Activated CD4-positive, CD25-positive, alpha-beta regulatory T cell treated with anti-CD3 and anti-CD28 coated beads, Interleukin-2, amount 50 U/mL, for 24 hours (primary cell): ENCODE measurements at places on chromosomes 11 and 22.

GRCh38 chr22:18104566-18104965 lies 6.0 kb upstream of the TUBA8 start:
- no peak for ATAC-seq

GRCh38 chr11:70477609-70478008 lies 79.3 kb downstream of the CTTN start:
- no peak for ATAC-seq

- no peak for ATAC-seq
Observed at GRCh38 chr22:45673482-45674175, 2.0 kb downstream of the ATXN10 start.

DNA sequence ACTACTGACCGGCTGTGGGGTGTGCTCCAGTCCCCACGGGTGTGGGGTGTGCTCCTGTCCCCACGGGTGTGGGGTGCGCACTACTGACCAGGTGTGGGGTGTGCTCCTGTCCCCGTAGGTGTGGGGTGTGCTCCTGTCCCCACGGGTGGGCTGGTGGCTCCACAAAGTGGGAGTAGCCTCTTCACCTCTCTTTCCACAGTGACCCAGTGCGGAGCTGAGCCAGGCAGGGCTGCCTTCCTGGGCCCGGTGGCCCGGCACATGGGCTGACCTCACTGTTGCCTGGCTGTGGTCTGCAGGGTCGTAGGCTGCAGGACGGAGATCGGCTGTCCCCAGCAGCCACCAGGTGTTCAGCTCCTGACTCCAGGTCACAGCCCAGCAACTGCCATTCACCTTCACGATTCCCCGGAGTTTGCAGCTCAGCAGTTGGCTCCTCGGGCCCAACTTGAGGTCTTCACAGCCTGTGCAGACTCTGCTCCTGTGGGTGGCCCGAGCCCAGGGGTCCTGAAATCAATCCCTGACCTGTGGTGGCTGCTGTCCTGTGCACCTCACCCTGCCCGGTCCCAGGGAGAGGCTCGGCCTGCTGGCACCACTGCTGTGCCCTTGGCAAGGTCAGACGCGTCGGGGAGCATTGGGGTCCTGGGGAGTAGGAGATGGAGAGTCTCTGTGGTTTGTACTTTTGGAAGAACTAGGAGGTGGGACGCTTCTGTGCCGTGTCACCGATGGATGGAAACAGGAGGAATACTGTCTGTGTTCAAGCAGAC lies 414.3 kb downstream of the TBC1D22A start:
- ATAC-seq, result no peak

GRCh38 chr22:44074337-44074984 lies 50.4 kb downstream of the PARVB start:
- no peak for ATAC-seq

DNA sequence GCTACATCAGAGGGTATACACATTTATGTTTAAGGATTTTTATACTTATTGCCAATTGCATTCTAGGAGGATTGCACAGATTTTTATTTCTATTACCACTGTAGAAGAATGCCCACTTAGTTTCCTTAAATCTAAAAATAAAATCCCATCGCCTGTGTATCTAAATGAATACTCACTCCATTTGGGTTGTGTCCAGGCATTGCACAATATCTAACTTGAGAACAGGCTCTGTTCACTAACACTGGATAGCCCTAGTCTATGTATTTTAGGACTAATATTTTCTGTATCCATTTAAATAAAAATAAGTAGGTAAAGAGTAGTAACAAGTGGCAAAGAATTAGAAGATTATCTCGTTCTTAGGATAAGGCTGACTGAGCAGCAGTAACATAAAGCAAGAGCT lies 4.1 kb downstream of the C11orf52 start:
- no peak for ATAC-seq

DNA sequence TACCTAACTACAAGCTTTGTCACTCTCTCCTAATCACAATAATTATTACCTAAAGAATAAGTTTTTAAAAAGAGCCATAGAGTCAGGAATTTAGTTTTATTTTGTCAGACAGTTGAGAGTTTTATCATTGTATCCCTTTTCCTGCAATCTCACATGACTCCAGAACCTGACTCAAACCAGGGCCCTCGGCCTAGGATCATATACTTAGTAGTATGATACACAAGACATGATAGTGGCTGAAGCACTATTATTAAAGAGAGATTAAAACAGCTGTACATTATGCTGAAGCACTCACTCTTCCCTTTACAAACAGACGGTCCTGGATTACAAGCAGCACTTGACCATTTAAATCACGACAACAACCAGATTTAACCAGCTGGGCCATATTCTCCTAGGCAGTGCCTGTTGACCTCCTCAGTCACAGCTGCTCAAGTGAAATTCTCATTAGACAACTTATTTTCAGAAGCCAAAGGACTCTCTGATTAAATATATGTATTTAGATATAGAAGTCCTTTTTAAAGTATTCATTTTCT lies 44.0 kb downstream of the SOX6 start:
- ATAC-seq, result no peak

GRCh38 chr11:120608760-120609211 lies 97.2 kb downstream of the GRIK4 start:
- ATAC-seq, result no peak

DNA sequence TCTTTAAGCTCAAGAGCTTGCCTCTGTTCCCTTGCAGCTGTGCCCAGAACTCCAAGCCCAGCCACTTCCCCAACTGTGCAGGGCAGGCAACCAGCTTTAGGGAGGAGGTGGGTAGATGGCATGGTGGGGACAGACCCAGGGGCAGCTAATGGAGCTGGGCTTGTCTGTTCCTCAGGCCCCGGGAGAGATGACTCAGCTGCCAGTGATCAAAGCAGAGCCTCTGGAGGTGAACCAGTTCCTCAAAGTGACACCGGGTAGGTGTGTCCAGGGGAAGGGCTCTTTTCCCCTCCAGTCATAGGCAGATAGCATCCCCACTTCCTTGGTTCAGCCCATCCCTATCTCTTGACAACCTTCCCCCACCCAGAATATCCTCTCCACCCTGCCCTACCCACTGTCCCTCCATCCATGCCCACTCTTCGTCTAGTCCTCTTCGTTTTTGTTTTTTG lies 32.4 kb downstream of the CREB3L1 start:
- ATAC-seq, result peak; percentile 25

- ATAC-seq, result peak; percentile 14
Observed at GRCh38 chr11:62708793-62709192, 1.3 kb downstream of the GNG3 start.

GRCh38 chr22:32545801-32546200 lies 71.2 kb downstream of the FBXO7 start:
- ATAC-seq, result no peak

GRCh38 chr11:96197801-96198701 lies 144.9 kb downstream of the MAML2 start:
- no peak for ATAC-seq

- peak; percentile 3 for ATAC-seq
Observed at GRCh38 chr22:50526834-50527801, 1.7 kb upstream of the SCO2 start.

- no peak for ATAC-seq
Observed at GRCh38 chr11:105911454-105911853, 110.6 kb downstream of the MSANTD4 start.

GRCh38 chr11:65505466-65506289 lies 6.8 kb downstream of the MALAT1 start:
- no peak for ATAC-seq

DNA sequence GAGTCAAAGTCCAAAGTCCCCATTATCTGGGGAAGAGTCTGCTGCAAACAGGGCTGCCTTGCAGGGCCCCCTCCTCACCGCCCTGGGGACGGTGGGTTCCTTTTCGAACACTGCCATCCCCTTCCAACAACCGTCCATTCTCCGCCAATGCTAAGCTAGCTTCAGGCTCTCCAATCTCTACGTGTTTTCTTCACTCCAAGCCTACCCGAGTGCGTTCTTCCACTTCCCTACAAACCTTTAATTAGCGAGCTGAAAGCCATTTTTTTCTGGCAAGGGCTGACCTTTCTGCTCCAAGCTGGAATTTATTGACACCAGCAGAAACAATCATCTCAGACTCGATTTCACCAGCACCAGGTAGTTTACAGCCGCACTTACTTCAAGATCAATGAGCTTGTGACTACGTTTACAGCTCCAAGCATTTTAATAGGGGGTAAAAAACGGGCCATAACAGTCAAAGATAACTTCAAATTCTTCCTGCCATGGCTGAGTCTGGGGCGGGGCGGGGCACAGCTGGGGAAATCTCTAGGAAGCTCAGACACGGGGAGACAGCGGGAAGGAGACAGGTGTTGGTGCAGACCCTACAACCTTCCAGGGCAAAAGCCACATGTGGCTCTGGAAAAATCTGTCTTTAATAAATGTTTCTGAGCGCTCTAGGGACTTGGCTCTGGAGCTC lies 82.2 kb downstream of the PHF21B start:
- ATAC-seq, result no peak

- ATAC-seq, result peak; percentile 96
Observed at GRCh38 chr11:77047007-77047927, 13.1 kb downstream of the B3GNT6 start.

DNA sequence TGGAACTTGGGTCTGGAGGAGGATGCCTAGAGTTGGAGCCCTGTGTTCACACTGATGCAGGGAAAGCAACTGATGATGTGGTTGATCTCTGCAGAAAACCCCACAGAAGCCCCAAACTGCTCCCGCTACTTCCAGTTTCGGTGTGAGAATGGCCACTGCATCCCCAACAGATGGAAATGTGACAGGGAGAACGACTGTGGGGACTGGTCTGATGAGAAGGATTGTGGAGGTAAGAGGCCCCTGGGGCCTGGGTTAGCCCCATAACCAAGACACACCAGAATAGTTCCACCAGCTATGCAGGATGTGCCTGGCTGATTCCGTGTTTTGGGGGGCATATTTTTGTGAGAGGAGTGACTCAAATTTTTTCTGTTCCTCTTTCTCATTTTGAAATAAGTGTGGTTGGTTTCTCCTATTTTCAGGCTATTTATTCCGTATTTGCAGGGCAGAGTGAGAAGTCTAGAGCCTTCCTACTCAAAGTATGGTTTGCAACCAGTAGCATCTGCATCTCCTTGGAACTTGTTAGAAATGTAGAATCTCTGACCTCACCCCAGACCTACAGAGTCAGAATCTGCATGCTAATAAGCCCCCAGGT lies 137.3 kb upstream of the SORL1-AS1 start:
- ATAC-seq, result peak; percentile 52

DNA sequence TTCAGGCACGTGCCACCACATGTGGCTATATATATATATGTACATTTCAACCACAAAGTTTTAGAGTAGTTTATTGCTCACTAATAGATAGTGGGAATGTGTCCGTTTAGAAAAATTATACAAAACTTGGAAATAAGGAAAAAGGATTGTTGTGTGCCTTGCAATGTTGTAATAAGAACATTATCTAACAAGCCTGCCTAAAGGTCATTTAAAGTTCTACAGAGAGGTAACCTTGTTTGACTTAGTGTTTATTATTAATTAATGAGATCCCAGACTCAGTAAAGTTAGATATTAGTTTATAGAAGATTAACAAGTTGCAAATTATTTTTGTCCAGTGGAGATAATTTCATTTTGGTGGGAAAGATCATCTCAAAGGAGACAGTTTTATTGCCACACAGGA lies 5.5 kb upstream of the PATL1 start:
- ATAC-seq, result no peak

DNA sequence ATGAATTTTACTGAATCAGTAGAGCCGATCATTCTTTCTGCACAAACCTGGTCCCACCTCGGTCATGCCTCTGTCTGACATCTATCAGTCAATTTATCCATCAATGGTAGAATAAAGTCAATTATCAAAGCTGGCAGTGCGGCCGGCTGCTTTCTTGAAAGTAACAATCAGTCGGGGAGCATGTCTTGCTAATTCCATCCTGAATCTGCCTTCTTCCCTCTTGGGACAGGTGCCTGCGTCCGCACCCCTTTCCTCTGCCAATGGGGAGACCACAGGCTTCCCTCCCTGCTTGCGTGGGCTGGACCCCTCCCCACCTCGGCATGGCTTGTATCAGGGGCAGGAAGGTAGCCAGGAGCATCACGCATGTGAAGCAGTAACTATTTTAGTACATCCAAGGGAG lies 962.9 kb downstream of the BRD1 start:
- ATAC-seq, result no peak
